ENCODE measurements at places on chromosomes 11 and 22. TPM values are rescaled to one million over a fixed set of nuclear protein-coding genes. Genes with fewer than 3 reads are reported as not detected.
A peak's percentile ranks its signal among the peaks of the same experiment; 100 is the strongest.

GRCh38 chr11:68735125-68735524 is 16.2 kb downstream of the TESMIN start:
- DNase-seq = no peak

DNA sequence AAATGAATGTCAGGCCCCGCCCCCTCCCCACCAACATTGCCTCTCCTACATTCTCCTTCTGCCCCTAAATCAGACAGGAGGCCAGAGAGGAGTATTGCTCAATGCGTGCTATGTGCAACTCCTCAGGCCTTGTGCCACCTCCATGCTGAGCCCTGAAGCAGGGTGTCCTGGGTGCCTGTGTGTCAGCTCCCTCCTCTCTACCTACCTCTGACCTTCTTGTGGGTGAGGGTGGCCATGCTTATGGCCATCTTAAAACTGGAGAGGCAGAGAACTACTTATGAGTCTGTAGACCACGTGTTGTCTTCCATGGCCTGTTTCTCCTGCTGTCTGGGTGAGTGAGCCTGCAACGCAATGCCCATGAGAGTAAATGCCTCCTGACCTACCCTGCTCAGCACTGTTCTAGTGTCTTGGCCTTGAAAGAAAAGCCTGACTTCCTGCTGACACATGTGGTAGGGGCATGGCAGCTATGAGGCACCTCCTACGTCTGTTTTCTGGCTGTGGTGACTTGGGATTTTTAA is 10.5 kb downstream of the MCAM start:
- DNase-seq = peak; percentile 66

Gene PKP3
- total RNA-seq = 0.07 TPM

GRCh38 chr11:64915376-64915887 is 1.6 kb downstream of the ATG2A start:
- DNase-seq = no peak

DNA sequence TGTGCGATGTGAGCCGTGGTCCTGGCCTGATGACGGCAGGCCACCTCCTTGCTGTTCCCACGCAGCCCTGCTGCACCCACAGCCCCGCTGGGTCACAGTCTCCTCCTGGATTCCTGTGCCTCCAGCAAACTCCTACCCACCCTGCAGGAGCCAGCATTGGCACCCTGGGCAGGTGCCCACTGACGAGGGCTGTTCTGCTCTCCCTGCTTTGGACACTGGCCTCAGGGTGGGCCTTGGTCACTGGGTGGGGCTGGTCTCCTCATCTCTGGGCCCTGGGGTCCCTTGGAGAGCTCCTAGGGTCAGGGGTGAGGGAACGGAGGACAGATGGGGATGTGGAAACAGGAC is 12.7 kb downstream of the TSPAN4 start:
- DNase-seq = no peak

GRCh38 chr11:74011360-74012073 is 2.6 kb upstream of the UCP3 start:
- peak; percentile 73 for DNase-seq
